ENCODE measurements at places on chromosomes 3 and 15. TPM values are rescaled to one million over a fixed set of nuclear protein-coding genes. Genes with fewer than 3 reads are reported as not detected.

The ARL14 gene
- total RNA-seq, result 2.5 TPM

The RSL24D1 gene
- total RNA-seq, result 59.8 TPM

The ULK3 gene
- 73.3 TPM for total RNA-seq

The ACTRT3 gene
- 1.7 TPM for total RNA-seq

The ISLR2 gene
- 0.36 TPM for total RNA-seq

The RETNLB gene
- not detected for total RNA-seq

The FILIP1L gene
- 3.2 TPM for total RNA-seq

The ERC2 gene
- total RNA-seq, result 0.33 TPM

The SERPINI2 gene
- not detected for total RNA-seq

The IL5RA gene
- total RNA-seq, result not detected

The CCR4 gene
- 0.10 TPM for total RNA-seq

Data from Panc1 (cell line).